ENCODE measurements at places on chromosomes 5 and 9.

DNA sequence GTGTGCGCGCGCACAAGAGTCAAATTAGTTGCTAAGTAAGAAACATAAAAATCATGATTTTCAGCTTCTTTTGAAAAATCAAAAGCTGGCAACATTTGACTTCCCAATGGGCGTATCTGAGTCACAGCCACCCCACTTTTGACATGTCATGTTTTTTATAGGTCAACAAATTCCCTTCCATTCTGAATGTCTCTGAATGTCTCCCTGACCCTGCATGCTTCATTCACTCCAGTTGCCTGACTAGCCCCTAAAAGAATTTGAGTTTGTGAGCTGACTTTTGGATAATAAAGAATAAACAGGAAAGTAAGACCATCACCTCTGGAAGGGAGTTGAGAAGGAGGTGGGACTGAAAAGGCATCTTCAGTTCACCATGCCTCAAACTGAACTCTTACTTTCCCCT, 20.2 kb upstream of the GLIS3 start:
- no peak overlapping the region for H3K27ac ChIP-seq
- DNase-seq = no peak
- H3K36me3 ChIP-seq = no peaks in the 10 kb centered on the region
- H3K4me1 ChIP-seq = peaks cover 5% of the 10 kb centered on the region

DNA sequence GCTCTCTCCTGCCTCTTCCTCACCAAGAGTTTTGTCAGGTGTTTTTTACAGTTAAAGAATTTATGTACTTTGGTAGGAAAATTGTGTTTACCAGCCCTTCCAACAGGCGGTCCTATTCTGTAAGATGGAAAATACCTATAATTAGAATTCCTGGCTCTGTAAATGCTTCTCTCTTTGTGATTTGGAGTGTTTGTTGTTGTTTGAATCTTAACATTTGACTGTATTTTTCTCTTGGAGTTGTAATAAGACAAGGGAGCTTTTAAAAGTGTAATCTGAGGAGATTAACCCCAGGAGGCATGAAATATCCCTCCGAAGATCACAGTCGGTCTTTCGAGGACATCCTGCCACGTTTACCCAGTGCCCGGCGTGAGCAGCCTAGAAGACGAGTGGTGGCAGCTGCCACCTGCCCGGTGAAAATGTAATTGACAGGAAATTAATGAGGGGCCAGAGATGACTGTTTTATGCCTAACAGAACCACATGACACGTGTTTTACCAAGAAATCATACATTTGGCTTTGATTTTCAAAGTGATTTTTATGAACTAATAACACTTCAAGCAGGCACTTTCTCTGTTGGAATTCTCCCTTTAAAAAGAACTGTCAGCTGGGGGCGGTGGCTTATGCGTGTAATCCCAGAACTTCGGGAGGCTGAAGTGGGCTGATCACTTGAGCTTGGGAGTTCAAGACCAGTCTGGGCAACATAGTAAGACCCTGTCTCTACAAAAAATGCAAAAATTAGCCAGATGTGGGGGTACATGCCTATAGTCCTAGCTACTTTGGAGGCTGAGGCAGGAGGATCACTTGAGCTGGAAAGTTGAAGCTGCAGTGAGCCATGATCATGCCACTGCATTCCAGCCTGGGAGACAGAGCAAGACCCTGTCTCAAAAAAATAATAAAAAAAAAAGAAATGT, 20.0 kb downstream of the ANKRD33B start:
- peaks cover 3% of the 10 kb centered on the region for H3K36me3 ChIP-seq
- no peak overlapping the region for H3K4me3 ChIP-seq
- DNase-seq = no peak
- H3K27ac ChIP-seq = no peak overlapping the region
- peaks cover 82% of the 10 kb centered on the region for H3K27me3 ChIP-seq

DNA sequence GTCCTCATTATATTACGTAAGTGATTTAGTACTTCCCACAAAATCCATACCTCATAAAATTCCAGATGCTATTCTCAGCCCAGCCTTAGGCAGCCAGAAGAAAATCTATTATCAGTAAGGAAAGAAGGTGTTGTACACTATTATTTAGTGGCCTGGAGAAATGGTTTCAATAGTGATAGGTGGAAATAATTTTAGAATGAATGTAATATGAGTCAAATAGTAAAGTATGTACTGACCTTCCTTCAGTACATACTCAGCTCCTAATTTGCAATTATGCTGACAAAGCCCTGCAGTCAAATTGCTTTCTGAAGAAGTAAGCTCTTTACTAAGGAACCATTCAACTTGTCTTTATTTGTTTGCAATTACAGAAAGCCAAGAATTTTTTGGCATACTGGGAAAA, 409.2 kb downstream of the HTR1A start:
- H3K27me3 ChIP-seq = peaks cover 9% of the 10 kb centered on the region
- no peak overlapping the region for H3K27ac ChIP-seq
- H3K4me1 ChIP-seq = no peaks in the 10 kb centered on the region
- no peak for DNase-seq

- no peaks in the 10 kb centered on the region for H3K27me3 ChIP-seq
- H3K36me3 ChIP-seq = peaks cover 7% of the 10 kb centered on the region
- H3K4me3 ChIP-seq = peak overlapping the region; percentile 71
- no peak for DNase-seq
- H3K27ac ChIP-seq = no peak overlapping the region
Measured at GRCh38 chr5:176530983-176531901, 6.0 kb downstream of the RNF44 start.

- peaks cover 26% of the 10 kb centered on the region for H3K4me1 ChIP-seq
- no peaks in the 10 kb centered on the region for H3K36me3 ChIP-seq
- no peaks in the 10 kb centered on the region for H3K27me3 ChIP-seq
- no peak overlapping the region for H3K27ac ChIP-seq
- DNase-seq = no peak
Measured at GRCh38 chr9:22214497-22215031, 205.5 kb upstream of the CDKN2B start.

DNA sequence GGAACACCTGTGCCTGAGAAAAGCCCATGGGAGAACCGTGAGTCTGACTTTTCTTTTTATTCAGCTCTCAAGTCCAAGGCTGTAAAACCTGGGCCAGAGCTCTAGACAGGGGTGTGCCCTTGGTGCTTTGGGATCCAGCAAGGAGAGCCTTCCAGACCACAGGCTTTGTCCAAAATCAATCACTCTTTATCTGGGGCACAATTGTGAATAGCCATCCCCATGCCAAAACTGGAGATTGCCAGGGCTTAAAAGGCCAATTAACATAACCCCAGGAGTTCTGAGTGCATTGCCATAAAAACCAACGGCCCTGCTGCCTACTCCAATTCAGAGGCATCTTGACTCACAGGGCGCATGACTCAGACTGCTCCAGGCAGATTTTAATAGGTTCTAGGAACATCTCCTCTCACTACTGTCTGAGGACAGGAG, 391.8 kb downstream of the ARHGEF28 start:
- peaks cover 5% of the 10 kb centered on the region for H3K27me3 ChIP-seq
- DNase-seq = no peak
- H3K36me3 ChIP-seq = no peaks in the 10 kb centered on the region
- no peak overlapping the region for H3K4me3 ChIP-seq
- H3K27ac ChIP-seq = no peak overlapping the region
- no peaks in the 10 kb centered on the region for H3K4me1 ChIP-seq

DNA sequence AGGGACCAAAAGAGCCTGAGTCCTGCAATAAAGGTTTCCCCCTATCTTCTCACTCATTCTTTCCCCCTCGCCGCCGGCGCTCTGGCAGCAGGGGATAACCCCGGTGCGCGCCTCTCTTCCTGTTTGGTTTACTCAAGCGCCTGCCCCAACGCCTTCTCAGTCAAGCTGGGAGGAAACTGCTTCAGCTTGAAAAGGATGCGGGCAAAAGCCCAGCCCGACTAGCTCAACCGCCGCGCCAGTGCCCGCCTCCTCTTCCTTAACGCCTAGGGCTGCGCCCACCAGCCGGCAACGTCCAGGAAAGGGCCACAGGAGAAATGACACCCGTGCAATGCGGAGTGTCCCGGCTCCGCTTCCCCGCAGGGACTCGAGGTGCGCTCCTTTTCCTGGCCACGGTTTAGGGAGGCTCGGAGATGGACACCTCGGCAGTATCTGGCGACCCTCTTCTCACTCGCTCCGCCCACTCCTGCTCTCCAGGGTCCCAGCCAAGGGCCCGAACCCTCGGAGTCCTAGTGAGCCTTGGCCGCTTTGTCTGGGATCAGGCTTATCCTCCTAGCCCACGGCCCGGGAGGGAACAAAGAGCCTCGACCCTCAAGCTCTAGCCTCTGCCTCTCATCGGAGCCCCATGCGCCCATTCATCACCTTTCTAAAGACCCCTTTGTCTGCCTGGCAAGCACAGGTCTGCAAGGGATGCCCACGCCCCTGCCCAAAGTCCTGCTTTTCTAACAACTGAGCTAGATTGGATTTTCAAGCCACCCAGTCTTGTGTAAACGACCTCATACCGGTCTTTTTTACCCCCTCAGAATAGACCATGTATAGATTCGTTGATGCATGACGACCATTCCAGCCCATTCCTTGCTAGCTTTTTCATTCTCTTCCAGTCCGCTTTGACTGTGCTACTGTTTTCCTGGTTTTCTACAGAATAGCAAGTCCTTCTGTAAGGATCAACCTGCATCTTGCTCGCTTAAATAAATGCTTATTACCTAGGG, 2.0 kb downstream of the ST8SIA4 start:
- H3K27ac ChIP-seq = peak overlapping the region; percentile 82
- peaks cover 38% of the 10 kb centered on the region for H3K4me1 ChIP-seq
- H3K4me3 ChIP-seq = peak overlapping the region; percentile 86
- H3K27me3 ChIP-seq = peaks cover 61% of the 10 kb centered on the region

DNA sequence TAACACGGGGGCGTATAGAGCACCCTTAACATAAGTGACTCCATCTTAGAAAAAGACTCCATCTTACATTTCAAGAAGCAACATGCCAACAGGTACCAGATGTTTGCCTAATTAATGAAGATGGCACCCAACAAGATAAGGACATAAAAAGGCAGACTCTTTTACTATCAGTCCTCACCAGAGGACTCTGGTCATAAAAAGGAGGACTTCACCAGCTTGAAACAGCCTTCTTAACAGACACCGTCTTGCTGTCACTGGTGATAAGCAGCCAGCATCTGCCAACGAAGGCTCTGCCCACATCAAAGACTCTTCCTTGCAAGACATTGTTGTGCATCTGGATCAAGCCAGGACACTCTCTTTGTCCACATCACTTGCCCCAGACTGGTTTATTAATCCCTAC, 80.3 kb downstream of the S1PR3 start:
- H3K27ac ChIP-seq = no peak overlapping the region
- no peaks in the 10 kb centered on the region for H3K27me3 ChIP-seq
- peaks cover 23% of the 10 kb centered on the region for H3K36me3 ChIP-seq
- H3K4me3 ChIP-seq = no peak overlapping the region
- H3K4me1 ChIP-seq = no peaks in the 10 kb centered on the region

- H3K4me1 ChIP-seq = peaks cover 40% of the 10 kb centered on the region
- peak overlapping the region; percentile 22 for H3K27ac ChIP-seq
Measured at GRCh38 chr5:74257645-74258313, 382.7 kb downstream of the ENC1 start.

- H3K27me3 ChIP-seq = no peaks in the 10 kb centered on the region
- H3K4me1 ChIP-seq = peaks cover 10% of the 10 kb centered on the region
- peak overlapping the region; percentile 75 for H3K27ac ChIP-seq
- no peak for DNase-seq
Measured at GRCh38 chr9:130633336-130634190, 30.8 kb upstream of the PRDM12 start.

DNA sequence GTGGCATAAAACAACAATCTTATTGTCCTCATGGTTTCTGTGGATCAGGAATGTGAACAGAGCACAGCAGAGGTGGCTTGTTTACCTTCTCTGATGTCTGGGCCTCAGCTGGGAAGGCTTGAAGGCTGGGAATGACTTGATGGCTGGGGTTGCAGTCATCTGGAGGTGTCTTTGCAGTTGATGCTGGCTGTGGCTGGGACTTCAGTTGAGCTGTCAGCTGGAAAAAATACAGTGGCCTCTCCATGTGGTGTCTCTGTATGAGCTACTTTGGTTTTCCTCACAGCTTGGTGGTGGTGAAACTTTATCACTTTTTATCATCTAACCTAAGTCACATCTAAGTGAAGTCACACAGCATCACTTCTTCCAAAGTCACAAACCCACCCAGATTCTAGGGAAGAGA, 24.7 kb upstream of the STX17 start:
- no peaks in the 10 kb centered on the region for H3K4me1 ChIP-seq
- H3K27me3 ChIP-seq = no peaks in the 10 kb centered on the region
- no peak overlapping the region for H3K4me3 ChIP-seq

DNA sequence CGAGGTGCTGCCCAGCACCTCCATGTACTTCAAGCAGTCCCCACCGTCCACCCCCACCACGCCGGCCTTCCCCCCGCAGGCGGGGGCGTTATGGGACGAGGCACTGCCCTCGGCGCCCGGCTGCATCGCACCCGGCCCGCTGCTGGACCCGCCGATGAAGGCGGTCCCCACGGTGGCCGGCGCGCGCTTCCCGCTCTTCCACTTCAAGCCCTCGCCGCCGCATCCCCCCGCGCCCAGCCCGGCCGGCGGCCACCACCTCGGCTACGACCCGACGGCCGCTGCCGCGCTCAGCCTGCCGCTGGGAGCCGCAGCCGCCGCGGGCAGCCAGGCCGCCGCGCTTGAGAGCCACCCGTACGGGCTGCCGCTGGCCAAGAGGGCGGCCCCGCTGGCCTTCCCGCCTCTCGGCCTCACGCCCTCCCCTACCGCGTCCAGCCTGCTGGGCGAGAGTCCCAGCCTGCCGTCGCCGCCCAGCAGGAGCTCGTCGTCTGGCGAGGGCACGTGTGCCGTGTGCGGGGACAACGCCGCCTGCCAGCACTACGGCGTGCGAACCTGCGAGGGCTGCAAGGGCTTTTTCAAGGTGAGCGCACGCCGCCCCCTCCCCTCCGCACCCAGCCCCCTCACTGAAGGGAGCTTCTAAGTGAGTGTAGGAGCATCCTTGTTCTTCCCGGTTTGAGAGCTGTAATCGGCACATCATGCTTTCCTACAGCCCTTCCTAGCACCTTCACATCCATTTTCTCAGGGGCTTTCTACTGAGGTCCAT, 6.9 kb downstream of the NR4A3 start:
- H3K27ac ChIP-seq = no peak overlapping the region
- peaks cover 93% of the 10 kb centered on the region for H3K27me3 ChIP-seq
- H3K36me3 ChIP-seq = peaks cover 12% of the 10 kb centered on the region

GRCh38 chr5:1051366-1051720, 42.7 kb downstream of the NKD2 start:
- no peak for DNase-seq
- H3K4me1 ChIP-seq = peaks cover 13% of the 10 kb centered on the region
- no peak overlapping the region for H3K4me3 ChIP-seq
- H3K27me3 ChIP-seq = no peaks in the 10 kb centered on the region
- H3K27ac ChIP-seq = no peak overlapping the region

DNA sequence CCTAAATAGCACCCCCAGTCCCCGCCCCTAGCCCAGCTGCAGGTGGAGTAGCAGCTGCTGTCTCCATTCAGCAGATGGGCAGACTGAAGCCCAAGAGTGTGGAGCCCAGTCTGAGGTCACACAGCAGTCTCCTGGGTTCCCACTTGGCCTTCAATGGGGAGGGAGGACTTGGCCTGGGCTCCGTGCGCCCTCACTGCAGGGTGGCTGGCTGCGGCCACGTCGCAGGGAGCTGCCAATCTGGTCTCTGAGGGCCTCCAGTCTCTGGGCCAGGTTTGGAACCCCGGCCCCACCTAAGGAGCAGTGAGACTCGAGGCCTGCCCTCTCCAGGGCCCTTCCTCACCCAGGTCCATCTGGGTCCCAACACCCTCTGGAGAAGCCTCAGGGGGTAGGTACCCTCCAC, 7.4 kb downstream of the KIF12 start:
- H3K4me1 ChIP-seq = no peaks in the 10 kb centered on the region
- no peak overlapping the region for H3K4me3 ChIP-seq
- no peak overlapping the region for H3K27ac ChIP-seq

Measured in neural crest cell (in vitro differentiated cells).